ENCODE measurements at places on chromosomes 5 and 9.
A peak's percentile ranks its signal among the peaks of the same experiment; 100 is the strongest.

DNA sequence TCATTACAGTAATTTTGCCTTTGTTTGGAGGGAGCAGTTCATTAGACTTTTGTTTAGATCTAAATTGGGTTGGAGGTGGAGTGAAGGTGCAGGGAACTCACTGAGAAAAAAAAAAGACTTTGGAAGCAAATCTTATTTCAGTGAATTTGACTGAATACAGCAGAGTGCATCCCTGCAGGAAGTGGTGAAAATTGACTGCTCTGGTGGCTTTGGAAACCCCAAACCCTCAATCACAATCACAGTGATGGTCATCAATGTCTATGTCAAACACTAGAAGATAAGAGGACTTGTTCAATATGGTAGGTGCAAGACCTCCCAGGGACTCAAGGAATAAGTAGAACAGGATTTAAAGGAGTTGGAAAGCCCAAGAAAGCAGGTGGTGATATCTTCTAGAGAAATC is 76.0 kb upstream of the RASA1 start:
- DNase-seq: no peak

GRCh38 chr5:43244823-43245565 is 53.0 kb downstream of the NIM1K start:
- DNase-seq: no peak

- DNase-seq: peak; percentile 20
Measured at GRCh38 chr5:24005384-24005783, 498.0 kb downstream of the PRDM9 start.

DNA sequence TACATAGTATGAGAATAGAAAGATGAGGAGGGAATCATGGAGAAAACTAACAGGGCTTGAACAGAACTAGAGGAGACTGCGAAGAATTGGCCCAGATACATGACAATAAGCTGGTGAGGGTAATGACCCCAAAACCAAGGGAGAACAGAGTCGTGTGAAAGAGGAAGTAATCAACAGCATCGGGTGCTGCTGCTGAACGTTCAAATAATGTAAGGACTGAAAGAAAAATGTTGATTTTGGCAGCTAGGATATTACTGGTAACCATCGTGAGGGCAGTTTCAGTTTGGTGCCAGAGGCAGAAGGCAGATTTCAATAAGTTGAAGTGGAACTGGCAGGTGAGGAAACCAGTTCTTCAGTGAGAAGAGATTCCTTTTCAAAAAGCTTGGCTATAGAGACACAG is 66.8 kb upstream of the SMC2 start:
- DNase-seq: no peak

GRCh38 chr5:104628911-104629310 is 1066.3 kb upstream of the NUDT12 start:
- DNase-seq: no peak

GRCh38 chr9:18362901-18363685 is 110.9 kb upstream of the ADAMTSL1 start:
- DNase-seq: peak; percentile 27

GRCh38 chr5:122447072-122447471 is 135.0 kb downstream of the SNCAIP start:
- DNase-seq: no peak

DNA sequence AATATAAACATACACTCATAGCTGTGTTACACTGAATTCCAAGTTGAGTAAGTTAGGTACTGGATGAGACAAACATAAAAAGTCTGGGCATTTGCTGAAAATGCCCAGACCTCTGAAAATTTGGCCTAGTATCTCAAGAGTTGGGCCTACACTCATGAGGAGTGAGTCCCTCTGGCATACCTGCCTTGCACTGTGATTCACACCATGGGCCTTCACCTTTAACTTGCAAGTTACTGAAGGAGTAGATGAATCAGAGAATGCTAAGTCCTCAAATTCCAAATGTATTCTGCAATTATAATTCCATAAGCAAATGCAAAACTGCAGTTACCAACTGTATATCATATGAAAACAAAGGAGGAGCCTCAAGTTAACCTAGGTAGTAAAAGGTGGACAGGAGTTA is 32.3 kb upstream of the C9orf40 start:
- no peak for DNase-seq

GRCh38 chr5:42806701-42807262 is 4.9 kb downstream of the SELENOP start:
- DNase-seq: no peak

DNA sequence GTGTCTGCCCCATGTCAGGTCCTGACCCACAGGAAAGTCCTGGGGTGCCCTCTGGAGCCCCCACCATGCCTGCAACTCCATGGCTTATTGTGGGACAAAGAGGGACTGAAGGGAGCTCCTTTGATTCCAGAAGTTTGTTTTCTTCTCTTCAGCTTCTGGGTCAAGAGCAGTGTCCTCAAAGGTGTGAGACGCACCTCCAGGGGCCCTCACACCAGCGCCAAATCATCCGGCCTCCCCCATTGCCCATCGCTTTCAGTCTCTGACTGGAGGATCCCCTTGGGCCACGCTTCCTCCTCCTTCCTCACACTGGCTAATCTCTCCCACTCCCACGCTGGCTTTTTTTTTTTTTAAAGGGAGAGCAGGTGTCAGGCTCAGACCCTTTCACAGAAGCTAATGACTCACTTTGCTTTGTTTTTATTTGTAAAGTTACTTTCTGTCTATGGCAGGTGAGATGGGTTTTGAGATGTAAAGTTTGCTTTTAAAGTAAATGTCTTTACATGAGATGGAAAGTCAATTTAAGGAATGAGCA is 16.7 kb downstream of the CDHR2 start:
- DNase-seq: no peak

DNA sequence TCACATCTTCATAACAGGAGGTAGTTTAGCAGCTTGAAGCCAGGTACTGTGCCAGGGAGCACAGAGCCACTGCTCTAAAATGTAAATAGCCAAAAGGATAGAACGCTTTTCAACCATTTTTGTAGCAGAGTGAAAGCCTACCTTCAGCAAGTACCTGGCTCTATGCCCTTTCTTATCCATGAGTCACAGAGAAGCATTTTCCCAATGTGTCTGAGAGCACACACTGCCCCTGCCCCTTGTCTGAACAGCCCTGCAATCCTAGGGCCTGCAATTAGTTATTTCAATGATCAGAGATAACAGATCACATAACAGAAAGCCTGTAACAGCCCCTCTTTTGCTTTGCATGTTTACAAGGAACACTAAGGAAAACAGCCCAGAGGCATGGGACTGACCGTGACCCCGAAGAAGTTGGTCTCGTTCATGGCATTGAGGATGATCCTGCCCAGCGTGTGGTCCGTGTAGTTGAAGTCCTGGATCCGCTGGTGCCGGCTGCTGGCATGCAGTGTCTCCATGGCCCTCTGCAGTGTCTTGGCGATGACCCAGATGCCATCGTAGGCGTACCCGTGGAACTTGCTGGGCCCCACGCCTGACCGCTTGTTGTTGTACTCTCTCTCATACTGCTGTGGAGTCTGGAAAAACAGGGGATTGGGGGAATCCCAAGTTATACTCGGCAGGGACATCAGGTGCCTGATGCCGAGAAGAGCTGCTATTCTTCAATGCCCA is 198.3 kb upstream of the TBC1D2 start:
- DNase-seq: peak; percentile 70

DNA sequence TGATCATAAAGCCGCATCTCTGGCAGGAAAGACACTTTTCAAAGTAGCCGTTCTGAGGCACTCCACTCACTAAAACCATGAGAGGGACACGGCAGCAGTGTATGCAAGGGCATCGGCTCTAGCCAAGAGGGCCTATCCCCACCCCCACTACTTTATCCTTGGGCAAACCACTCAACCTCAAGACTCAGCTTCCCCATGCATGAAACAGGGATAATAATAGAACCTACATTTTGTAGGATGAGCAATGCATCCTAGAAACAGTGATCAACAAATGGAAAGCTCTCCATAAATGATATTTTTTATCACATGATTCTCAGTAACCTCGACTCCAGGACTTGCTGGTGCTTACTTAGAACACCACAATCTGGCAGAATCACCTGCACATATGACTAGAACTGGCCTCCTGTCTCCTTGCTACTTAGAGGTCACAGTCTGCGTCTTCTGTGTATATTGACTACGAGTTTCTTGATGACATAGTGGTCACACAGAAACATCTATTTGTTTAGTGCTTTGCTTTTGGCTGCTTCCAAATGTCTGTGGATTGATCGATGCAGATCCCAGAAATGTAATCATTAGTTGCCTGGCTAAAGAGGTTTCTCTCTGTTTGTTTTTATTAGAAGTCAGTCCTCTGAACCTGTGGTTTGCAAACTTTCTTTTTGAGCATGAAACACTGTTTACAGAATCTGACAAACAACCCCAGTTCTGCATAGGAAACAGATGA is 102.1 kb downstream of the LHFPL2 start:
- no peak for DNase-seq

- DNase-seq: peak; percentile 79
Measured at GRCh38 chr9:98482226-98482625, 226.5 kb downstream of the GABBR2 start.

DNA sequence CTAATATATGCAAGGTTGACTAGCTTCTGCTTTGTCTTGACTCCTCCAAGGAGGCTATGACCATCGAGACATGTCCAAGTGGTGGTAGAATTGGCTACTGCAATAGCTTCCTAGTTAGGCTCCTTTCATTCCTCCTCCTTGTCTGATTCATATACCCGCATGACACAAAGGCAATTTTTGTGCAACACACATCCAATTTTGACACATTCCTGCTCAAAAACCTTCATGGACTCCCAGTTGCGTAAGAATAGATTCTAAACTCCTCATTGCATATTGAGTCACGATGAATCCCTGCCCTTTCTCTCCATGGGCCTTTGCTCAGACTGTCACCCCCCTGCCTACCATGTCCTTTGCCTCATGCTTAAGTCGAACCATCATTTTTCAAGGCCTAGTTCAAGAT is 344.5 kb downstream of the ACTL7B start:
- DNase-seq: peak; percentile 97

DNA sequence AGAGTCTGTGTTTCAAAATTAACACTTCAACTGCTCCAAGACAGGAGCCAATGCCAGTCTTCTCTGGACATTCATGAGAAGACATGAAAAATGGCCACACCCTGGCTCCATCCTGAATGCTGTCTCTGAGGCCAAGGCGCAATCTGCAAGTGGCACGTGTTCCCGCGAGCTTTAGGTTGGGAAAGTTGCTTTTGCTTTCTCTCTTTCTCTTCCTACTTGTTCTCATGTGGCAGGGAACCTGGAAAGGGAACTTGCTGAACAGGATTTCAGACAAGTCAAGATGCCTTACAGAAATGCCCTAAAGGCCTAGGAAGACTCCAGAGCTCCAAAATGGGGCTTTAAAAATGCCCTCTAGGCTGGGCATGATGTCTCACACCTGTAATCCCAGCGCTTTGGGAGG is 91.9 kb upstream of the OTULINL start:
- DNase-seq: no peak

DNA sequence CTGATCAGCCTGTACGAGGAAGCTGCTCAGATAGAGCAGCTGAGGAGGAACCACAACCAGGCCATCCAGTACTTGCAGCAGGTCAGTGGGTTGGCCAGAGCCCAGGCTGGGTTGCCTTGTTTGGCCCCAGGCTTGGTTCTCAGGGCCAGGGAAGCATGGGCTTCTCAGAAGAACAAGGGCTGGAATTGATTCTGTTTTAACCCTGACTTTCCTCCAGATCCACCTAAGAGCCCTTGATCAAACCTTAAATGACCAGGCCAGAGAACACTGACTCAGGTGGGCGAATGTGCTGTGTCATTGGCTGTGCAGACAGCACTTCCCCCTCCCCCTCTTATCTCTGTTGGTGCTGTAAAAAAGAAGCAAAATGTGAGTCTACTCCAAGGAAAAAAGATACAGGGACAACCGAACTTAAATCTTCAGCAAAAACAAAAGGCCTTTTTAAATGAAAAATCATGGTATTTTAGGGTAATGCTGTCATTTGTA is 28.1 kb downstream of the TTC23L start:
- no peak for DNase-seq

GRCh38 chr9:131464354-131465000 is 38.2 kb upstream of the POMT1 start:
- no peak for DNase-seq

- DNase-seq: peak; percentile 67
Measured at GRCh38 chr5:143195491-143195890, 208.0 kb downstream of the NR3C1 start.

DNA sequence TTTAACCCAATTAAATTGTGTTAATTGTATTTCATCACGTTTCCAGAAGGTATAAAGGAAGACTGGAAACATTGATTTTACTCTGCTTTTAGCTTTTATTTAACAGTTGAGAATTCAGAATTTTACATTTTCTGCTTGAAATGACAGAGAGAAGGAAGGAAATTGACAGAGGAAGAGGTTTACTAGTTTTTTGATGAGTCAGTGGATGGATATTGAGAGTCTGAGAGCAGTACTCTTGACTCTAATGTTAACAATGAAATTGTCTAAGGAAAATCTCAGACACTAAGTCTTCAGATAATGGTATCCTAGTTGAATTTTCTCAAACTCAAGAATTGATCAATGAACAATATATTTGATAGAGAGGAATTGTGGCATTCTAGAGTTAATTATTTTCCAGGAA is 60.6 kb downstream of the IPO11 start:
- DNase-seq: peak; percentile 47

DNA sequence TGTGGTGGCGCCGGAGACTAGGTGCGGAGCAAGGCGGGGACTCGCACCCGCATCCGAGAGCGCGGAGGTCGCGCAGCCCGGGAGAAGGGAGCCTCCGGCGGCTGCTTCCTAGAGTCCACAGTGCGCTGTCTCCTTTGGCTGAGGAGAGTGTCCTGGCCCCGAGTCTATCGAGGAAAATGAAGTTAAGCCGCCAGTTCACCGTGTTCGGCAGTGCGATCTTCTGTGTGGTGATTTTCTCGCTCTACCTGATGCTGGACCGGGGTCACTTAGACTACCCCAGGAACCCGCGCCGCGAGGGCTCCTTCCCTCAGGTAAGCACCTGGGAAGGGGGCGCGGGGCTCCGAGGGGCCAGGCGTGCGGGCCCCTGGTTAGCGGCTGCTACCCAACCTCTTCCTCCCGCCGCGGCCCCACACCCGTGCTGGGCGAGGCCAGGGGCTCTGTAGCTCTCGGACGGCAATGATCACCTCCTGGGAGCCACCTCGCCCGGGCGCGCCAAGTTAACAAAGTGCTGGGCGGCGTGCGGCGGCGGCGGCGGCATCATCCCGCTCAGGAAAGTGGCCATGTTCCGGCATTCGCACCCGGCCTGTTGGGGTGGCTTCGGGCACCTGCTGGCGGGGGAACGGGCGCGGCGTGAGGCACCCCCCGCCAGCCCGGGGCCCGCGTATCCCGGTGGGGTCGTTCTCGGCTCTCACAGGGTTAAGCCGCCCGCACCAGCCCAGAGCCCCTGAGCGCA is 681 bp downstream of the MAN2A1 start:
- peak; percentile 72 for DNase-seq

- DNase-seq: no peak
Measured at GRCh38 chr5:139076111-139076510, 122.1 kb downstream of the SIL1 start.

DNA sequence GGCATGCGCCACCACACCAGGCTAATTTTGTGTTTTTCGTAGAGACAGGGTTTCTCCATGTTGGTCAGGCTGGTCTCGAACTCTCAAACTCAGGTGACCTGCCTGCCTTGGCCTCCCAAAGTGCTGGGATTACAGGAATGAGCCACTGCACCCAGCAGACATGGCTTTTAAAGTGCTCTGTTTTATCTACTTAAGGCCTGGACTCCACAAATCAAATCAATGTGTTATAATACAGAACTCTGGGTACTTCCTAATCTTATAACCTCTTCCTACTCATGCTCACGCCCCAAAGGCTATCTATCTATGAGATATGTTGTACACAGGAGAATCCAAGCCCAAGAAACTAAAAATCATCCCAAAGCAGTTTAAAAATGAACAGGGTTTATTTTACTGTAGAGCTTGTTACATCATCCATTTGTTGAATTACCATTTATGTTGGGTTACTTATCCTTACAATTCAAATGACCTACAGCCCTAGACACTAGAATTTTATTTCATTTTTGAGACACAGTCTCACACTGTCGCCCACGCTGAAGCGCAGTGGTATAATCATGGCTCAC is 155.1 kb downstream of the EFNA5 start:
- no peak for DNase-seq

All from GM23248 (cell line).